Thymus (tissue), 14 donors: ENCODE measurements at places on chromosomes 12 and 14.

- H3K27me3 ChIP-seq: no peaks in the 10 kb centered on the region
- H3K27ac ChIP-seq: no peak overlapping the region
- H3K36me3 ChIP-seq: no peaks in the 10 kb centered on the region
- DNase-seq: no peak
- no peak overlapping the region for H3K4me3 ChIP-seq
- H3K4me1 ChIP-seq: no peaks in the 10 kb centered on the region
Measured at GRCh38 chr14:49221316-49221715, 364.9 kb downstream of the RPS29 start.

DNA sequence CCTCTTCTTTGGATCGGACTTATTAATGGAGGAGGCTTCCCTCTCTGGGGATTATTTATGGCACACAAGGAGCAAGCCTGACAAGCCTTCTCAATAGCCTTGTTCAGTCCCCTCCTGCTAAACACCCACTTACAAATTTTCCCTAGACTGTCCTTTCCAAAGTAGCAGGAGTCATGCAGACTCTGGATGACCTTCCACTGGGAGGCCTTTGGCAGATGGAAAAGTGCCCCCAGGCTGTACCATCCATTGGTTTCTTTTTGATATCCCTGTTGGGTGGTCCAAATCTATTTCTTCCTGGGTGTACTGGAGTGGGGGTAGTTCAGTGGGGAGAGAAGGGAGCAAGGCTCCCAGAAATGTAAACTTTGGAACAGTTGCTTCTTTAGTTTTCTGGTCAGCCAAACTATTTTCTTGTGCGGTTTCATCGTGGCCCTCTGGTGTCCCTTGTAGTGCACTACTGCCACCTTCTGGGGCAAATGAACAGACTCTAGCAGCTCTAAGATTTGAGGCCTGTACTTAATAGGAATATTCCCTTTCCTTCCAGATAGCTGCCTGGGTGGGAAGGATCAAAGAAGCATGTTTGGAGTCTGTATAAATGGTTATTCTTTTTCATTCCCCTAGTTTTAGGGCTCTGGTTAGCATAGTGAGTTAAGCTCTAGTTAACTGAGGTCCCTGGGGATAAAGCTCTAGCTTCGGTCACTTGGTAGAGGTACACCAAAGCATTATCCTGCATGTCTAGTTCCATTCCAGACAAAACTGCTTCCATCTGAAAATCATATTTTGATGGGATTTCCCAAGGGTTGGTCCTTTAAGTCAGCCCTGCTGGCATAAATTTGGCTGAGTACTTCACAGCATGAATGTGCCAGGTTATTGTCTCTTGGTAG lies 409.5 kb downstream of the SLC6A15 start:
- no peak for DNase-seq
- H3K27me3 ChIP-seq: no peaks in the 10 kb centered on the region
- H3K4me1 ChIP-seq: no peaks in the 10 kb centered on the region
- H3K27ac ChIP-seq: no peak overlapping the region

DNA sequence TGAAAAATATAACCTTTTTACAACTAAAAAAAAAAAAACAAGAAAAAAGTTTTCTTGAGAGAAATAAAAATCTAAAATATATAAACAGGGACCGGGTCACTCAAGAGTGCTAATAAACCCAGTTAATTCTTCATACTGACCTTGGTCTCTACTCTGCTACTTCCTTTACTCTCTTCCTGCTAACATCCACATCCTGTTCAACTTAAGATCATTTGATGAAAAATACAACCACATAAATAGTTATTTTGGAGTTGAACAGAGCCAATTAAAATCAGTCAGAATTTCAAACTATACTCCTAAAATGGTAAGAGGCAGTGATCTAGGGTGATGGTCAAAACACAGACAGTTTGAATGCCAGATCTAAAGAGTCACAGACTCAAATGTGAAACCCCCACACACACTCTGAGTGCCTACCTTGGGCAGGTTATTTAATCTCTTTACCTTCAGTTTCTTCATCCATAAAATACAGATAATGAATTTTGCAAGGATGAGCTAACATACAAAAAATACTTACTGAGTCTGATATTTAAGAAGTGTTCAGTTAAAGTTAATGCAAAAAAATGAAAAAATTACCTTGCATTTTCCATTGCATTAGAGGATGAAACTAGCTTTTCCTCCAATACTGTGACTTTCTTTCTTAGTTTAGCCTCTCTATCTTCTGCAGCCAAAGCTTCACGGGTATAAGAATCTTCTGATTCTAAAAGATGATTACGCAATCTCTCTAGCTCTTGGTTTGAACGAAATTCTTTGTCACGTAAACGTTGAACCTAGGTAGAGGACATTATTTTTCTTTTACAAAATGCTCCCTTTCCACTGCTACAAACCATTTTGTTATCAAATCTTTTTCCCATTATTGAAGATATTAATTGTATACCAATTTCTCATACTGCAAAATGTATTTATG lies 40.9 kb downstream of the TRIP11 start:
- no peaks in the 10 kb centered on the region for H3K27me3 ChIP-seq
- peaks cover 3% of the 10 kb centered on the region for H3K4me1 ChIP-seq
- no peak overlapping the region for H3K27ac ChIP-seq
- no peak for DNase-seq
- H3K36me3 ChIP-seq: peaks cover 26% of the 10 kb centered on the region

- no peak for DNase-seq
- peaks cover 19% of the 10 kb centered on the region for H3K4me1 ChIP-seq
- H3K27ac ChIP-seq: no peak overlapping the region
Measured at GRCh38 chr14:104795781-104796686, 486 bp upstream of the AKT1 start.

GRCh38 chr12:1126091-1126490 lies 135.1 kb downstream of the ERC1 start:
- no peak for DNase-seq
- H3K27ac ChIP-seq: no peak overlapping the region
- H3K36me3 ChIP-seq: no peaks in the 10 kb centered on the region
- no peaks in the 10 kb centered on the region for H3K27me3 ChIP-seq
- no peak overlapping the region for H3K4me3 ChIP-seq

DNA sequence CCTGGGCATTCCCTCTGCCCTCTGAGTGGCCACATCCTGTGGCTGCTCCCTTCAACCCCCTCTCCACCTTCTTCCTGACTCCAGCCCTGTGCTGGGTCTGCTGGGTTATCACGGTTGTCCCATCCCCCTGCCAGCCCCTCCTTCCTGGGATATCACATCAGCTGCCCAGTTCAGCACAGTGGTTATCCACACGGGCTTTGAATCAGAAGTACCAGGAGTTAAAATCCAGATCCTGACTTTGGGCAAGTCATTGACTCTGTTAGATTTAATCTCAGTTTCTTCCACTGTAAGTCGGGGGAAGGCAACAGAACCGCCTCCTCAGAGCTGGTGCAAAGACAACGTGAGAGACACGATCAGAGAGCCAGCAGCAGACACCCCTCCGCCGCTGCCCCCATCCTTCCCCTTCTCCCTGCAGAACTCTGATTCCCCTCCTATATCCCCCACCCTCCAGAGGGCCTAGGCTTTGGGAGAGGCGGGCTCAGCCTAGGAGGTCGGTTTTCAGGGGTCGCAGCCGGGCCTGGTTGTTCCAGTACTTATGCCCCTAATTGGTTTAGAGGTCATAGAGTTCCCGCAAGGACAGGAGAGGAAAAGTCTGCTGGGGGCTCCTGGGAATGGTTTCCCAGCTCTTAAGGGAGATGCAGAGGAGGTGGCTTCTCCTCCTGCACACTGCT lies 42.5 kb downstream of the PRIMA1 start:
- H3K4me3 ChIP-seq: no peak overlapping the region
- no peaks in the 10 kb centered on the region for H3K27me3 ChIP-seq
- no peak for DNase-seq
- H3K27ac ChIP-seq: no peak overlapping the region

- H3K4me3 ChIP-seq: no peak overlapping the region
- H3K36me3 ChIP-seq: no peaks in the 10 kb centered on the region
- no peak overlapping the region for H3K27ac ChIP-seq
- DNase-seq: no peak
Measured at GRCh38 chr12:128613837-128614590, 209.7 kb downstream of the SLC15A4 start.

DNA sequence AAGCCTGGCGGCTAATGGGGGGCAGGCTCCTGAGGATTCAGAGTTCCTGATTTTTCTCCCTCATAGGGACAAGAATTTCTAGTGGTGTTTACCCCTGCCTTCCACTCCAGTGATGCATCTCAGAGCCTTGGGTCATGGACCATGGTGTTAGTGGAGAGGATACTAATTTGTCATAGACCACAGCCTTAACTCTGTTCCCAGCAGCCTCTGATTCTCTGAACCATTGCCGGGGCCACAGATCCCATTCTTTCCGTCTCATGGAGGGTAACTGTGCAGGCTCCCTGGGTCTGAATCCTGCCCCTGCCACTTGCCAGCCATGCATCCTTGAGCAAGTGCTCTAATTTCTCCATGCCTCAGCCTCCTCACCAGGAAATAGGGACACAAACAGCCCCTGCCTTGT lies 55.1 kb downstream of the RPH3A start:
- H3K27me3 ChIP-seq: no peaks in the 10 kb centered on the region
- no peak for DNase-seq
- H3K4me3 ChIP-seq: no peak overlapping the region
- no peak overlapping the region for H3K27ac ChIP-seq
- no peaks in the 10 kb centered on the region for H3K4me1 ChIP-seq
- H3K36me3 ChIP-seq: no peaks in the 10 kb centered on the region

GRCh38 chr12:52086944-52087835 lies 7.7 kb downstream of the SMIM41 start:
- peaks cover 6% of the 10 kb centered on the region for H3K36me3 ChIP-seq
- no peak overlapping the region for H3K4me3 ChIP-seq
- DNase-seq: no peak
- peaks cover 69% of the 10 kb centered on the region for H3K4me1 ChIP-seq

- no peaks in the 10 kb centered on the region for H3K27me3 ChIP-seq
- H3K4me3 ChIP-seq: no peak overlapping the region
- H3K36me3 ChIP-seq: no peaks in the 10 kb centered on the region
- H3K27ac ChIP-seq: no peak overlapping the region
- no peaks in the 10 kb centered on the region for H3K4me1 ChIP-seq
Measured at GRCh38 chr12:38328306-38328895, 11.8 kb downstream of the ALG10B start.

- H3K36me3 ChIP-seq: peaks cover 5% of the 10 kb centered on the region
- DNase-seq: no peak
- H3K27ac ChIP-seq: peak overlapping the region; percentile 3
- no peaks in the 10 kb centered on the region for H3K27me3 ChIP-seq
- no peaks in the 10 kb centered on the region for H3K4me1 ChIP-seq
- no peak overlapping the region for H3K4me3 ChIP-seq
Measured at GRCh38 chr12:27595231-27595642, 71.2 kb downstream of the PPFIBP1 start.

DNA sequence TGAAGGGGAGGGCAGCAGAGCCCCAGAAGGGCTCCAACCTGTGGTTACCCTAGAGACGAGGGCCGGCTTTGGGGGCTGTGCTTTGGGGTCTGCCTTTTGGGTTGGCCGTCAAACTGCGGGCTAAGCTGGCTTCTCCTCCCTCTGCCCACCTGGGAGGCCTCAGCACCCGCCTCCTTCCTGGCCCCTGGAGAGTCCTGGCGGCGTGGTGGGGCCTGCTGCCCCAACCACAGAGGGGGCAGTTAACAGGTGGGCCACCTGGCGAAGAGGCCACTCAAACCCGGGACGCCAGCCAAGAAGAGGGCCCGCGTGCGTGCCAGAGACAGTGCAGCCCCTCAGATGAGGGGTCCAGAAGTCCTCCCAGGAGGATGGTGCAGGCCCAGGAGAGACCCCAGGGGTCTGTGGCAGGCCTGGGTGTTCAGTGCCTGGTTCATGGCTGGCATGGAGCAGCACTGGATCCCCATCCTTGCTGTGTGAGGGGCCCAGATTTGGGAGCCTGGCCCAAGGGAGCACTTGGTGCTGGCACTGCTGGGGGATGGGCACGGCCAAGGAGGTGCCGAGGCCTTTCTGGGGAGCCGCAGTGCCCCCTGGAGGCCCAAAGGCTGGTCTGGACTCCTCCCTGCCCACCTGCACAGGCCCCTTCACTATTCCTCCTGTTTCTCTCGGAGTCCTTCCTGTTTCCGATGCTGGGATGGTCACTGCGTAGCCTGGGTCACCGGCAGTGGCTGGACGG lies 48.8 kb downstream of the LRCOL1 start:
- no peak overlapping the region for H3K4me3 ChIP-seq
- no peak for DNase-seq
- H3K27me3 ChIP-seq: peaks cover 28% of the 10 kb centered on the region
- no peaks in the 10 kb centered on the region for H3K36me3 ChIP-seq
- H3K27ac ChIP-seq: no peak overlapping the region

- no peak overlapping the region for H3K4me3 ChIP-seq
- no peak overlapping the region for H3K27ac ChIP-seq
- no peaks in the 10 kb centered on the region for H3K36me3 ChIP-seq
- DNase-seq: no peak
Measured at GRCh38 chr12:47102845-47103651, 23.3 kb upstream of the AMIGO2 start.

DNA sequence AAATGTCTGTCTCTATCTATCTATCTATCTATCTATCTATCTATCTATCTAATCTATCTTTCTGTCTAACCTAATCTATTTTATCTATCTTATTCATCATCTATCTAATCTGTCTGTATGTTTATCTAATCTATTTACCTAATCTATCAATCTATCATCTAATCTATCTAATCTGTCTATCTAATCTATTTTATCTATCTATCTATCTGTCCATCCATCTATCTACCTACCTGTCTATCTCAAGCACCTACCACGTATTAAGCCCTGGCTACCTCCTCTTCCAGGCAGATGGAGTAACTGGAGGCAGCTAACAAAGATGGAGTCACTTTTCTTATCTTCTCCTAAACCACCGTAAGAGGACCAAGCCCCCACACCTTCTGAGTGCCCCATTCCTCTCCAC lies 5.8 kb downstream of the CD4 start:
- H3K4me1 ChIP-seq: peaks cover 64% of the 10 kb centered on the region
- no peak overlapping the region for H3K27ac ChIP-seq
- peaks cover 4% of the 10 kb centered on the region for H3K27me3 ChIP-seq
- H3K36me3 ChIP-seq: peaks cover 42% of the 10 kb centered on the region
- no peak overlapping the region for H3K4me3 ChIP-seq

GRCh38 chr12:22682663-22683062 lies 57.7 kb downstream of the ETNK1 start:
- H3K27ac ChIP-seq: no peak overlapping the region
- no peak overlapping the region for H3K4me3 ChIP-seq
- no peak for DNase-seq
- H3K4me1 ChIP-seq: no peaks in the 10 kb centered on the region

GRCh38 chr12:66688846-66689439 lies 10.1 kb upstream of the GRIP1 start:
- no peaks in the 10 kb centered on the region for H3K4me1 ChIP-seq
- H3K36me3 ChIP-seq: no peaks in the 10 kb centered on the region
- H3K27me3 ChIP-seq: no peaks in the 10 kb centered on the region
- peak; percentile 39 for DNase-seq
- H3K27ac ChIP-seq: no peak overlapping the region

- no peak for DNase-seq
- peaks cover 6% of the 10 kb centered on the region for H3K4me1 ChIP-seq
- H3K27me3 ChIP-seq: no peaks in the 10 kb centered on the region
- no peak overlapping the region for H3K4me3 ChIP-seq
- no peaks in the 10 kb centered on the region for H3K36me3 ChIP-seq
Measured at GRCh38 chr12:26854031-26854390, 21.0 kb upstream of the ITPR2 start.
